ENCODE measurements at places on chromosomes 2 and 18.
A peak's percentile ranks its signal among the peaks of the same experiment; 100 is the strongest.

DNA sequence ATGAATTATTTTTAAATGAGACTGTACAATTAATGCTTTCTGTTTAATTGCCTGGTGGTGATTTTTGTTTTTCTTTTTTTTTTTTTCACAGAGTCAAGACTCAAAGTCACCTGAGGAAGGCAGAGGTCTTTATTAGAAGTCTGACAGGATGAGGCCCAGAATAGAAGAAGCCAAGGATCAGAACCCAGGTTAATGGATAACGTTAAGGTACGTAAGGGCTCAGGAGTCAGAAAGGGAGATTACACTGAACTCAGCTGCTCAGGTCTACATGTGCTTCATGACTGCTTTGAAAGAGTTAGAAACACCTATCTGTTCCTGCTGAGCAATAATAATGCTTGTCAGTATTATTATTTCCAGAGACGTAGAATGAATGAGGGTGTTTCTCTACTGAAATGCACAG, 196.5 kb downstream of the LRATD1 start:
- DNase-seq, result no peak

DNA sequence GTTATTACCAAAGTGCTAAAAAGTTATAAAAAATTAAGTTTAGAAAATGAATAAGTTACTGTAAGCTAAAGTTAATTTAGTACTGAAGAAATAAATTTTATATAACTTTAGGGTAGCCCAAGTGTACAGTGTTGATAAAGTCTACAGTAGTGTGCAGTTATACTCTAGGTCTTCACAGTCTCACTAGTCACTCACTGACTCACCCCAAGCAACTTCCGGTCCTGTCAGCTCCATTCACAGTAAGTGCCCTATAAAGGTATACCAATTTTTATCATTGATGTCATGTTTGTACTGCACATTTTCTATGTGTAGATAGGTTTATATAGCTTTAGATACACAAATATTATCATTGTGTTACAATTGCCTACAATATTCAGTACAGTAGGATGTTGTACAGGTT, 518.3 kb upstream of the PIK3C3 start:
- no peak for DNase-seq

DNA sequence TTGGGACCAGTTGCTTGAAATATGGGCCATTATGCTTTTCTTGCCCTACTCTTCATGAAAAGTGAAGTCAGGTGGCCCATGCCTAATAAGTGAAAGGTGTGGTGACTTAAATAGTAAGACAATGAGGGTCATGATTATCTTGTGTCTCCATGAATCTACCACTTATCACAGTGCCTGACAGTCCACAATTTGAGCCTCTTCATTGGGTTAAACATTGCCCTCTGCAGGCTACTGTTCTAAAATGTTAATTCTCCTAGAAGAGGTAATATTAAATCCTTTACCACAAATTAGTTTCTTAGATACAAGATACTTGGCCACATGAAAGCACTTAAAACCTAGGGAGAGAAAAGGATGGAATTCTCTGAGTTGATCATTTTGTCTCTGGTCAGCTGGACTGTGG, 4.0 kb downstream of the EGR4 start:
- DNase-seq, result no peak

GRCh38 chr2:54422072-54422581, 34.0 kb upstream of the SPTBN1 start:
- no peak for DNase-seq

DNA sequence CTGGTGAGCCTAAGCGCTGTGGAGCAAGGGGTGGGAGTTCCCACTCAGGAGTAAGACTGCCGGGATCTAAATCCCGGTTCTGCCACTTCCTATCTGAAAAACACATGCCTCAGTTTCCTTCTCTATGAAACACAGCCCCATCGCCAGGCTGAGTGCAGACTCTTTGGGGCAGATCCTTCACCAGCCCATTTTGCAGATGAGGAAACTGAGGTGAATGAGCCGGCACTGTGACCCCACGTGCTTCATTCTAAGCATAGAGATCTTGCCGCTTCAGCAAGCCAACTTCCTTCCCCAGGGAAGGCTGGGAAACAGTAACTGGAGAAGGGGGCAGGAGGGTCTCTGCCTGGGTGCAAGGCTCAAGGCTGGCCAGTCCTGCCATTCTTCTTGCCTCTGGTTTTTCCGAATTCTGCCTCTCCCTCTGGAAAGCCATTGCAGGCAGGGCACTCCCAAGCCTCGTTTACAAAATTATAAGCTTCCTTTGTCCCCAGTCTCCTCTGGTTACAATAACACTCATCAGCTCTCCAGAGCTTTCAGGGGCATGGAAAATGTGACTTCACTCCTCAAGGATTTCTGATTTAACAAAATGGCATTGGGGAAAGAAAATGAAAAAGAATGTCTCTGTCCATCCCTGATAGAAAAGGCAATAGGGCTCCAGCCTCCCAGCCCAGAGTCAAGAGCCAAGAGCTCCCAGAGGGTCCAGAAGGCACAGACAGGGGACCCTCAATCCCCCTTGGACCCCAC, 249.2 kb downstream of the TNS1 start:
- no peak for DNase-seq

GRCh38 chr2:9332136-9332852, 91.0 kb downstream of the ITGB1BP1 start:
- DNase-seq, result no peak

- DNase-seq, result no peak
Measured at GRCh38 chr2:56474412-56475158, 290.8 kb downstream of the CCDC85A start.

- no peak for DNase-seq
Measured at GRCh38 chr2:101478181-101479001, 3.5 kb upstream of the RFX8 start.

- no peak for DNase-seq
Measured at GRCh38 chr2:105893011-105893995, 148.6 kb downstream of the NCK2 start.

GRCh38 chr18:79615586-79615985, 64.0 kb upstream of the CTDP1 start:
- DNase-seq, result no peak

- peak; percentile 81 for DNase-seq
Measured at GRCh38 chr18:5584746-5585417, 41.1 kb upstream of the EPB41L3 start.

DNA sequence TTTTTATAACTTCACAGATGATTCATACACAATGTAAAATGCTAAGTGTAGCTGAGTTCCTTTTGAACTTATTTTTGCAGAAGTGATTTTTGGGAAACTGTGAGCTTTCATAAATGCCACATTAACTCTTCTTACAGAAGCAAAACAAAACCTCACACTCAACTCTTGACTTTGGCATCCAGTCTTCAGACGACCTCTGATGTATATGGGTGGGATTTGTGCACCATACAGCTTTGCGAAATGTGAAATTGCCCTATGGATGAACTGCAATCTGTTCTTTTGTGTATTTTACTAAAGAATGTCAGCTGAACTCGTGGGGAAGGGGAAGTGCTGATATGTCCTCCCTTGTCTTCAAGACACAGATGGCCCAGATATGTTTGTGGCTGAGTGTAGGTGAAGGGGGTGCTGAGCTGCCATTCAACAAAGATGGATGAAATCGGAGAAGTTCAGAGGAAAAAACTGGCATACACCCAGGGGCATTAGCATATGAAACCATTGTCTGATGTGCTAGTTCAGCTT, 218.3 kb downstream of the PTGR3 start:
- peak; percentile 83 for DNase-seq

DNA sequence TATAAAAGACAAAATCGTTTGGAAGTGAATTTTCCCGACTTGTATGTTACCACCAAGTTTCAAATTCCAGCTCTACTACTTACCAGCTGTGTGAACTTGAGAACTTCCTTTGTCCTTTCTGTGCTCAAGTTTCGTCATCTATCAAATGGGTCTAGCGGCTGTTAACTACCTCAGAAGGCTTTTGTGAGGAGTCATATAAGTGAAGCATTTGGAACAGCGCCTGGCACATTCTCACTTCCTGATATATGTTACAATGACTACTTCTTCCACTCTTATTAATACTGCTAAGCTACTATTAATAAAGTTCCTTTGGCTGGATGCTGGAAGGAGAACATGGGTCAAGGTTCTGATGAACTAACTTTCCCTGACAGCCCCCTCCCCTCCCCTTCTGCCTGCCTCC, 104.5 kb downstream of the MEIS1 start:
- DNase-seq, result no peak

DNA sequence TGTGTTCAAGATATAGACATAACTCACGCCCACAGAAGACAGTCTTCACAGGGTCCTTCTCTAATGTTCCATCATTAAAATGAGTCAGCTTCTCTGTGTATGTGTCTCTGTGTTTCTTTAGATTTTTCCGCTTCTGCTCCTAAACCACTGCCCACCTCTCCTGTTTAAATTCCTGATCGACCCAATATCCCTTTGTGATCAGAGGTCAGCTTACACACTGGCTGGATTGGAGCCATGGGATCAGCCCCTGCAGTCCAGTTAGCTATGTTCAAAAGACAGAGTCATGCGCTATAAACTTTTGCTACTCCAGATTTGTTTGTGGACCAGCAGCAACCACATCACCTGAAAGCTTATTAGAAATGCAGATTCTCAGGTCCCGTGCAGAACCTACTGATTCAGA, 229.2 kb downstream of the C1D start:
- no peak for DNase-seq

GRCh38 chr2:28346587-28346986, 46.1 kb upstream of the FOSL2 start:
- DNase-seq, result no peak

DNA sequence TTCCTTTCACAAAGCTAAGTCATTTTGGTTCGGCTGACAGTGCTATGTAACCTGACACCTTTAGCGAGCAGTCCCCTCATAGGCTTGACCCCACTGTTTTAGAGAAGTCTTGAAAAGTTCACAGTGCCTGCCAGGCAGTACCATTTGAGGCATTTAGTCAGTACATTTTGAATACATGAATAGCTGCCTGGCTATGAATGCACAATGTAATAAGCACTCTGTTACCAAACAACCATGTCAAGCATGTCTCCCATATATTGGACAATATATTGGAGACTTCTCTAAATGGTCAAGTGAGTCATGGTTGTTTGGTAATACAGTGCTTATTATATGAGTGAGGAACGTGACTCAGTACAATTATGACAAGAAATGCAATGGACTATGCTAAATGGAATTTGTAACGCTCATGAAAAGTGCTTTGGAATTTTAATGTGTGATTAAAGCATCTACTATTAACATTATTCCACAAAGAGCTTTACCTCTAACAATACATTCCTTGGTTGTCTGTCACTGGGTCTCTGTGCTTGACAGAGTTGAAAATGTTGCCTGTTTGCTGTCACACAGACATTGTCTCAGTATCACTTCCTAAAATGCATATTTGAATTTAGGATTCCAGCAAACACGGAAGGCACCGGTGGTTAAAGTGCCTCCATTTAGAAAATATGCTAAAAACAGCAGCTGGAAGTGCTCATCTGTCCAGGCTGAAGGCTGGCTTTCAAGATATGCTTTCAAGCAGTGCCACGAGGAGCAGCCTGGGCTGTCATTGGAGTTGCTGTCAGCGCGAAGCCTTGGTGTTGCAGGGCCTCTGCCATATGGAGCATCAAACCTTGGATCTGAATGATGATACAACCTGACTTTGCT, 458.6 kb downstream of the FBXO15 start:
- DNase-seq, result peak; percentile 43

GRCh38 chr18:75923169-75923568, 495.7 kb upstream of the SMIM21 start:
- no peak for DNase-seq

- peak; percentile 35 for DNase-seq
Measured at GRCh38 chr2:166516712-166517303, 22.8 kb upstream of the SCN7A start.

Data from suppressor macrophage treated with lipopolysaccharide for 4 hours (primary cell).